Activated CD4-positive, alpha-beta T cell treated with anti-CD3 and anti-CD28 coated beads for 24 hours (primary cell): ENCODE measurements at places on chromosomes 5 and 9.
A peak's percentile ranks its signal among the peaks of the same experiment; 100 is the strongest.

DNA sequence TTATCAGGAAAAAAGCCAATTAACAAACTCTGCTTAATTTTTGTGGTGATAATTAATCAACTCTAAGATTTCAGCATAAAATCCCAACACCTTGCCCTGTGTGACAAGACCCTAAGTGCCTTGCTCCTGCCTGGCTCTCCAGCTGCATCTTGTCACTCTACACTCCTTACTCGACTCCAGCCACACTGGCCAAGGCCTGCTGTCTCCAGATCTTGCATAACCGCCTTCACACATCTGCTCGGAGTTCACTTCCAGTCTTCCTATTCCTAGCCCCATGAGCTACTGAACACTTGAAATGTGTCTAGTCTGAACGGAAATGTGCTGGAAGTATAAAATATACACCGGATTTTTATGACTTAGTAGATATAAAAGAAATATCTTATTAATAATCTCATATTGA, 259.6 kb downstream of the EPB41L4A start:
- DNase-seq = no peak

DNA sequence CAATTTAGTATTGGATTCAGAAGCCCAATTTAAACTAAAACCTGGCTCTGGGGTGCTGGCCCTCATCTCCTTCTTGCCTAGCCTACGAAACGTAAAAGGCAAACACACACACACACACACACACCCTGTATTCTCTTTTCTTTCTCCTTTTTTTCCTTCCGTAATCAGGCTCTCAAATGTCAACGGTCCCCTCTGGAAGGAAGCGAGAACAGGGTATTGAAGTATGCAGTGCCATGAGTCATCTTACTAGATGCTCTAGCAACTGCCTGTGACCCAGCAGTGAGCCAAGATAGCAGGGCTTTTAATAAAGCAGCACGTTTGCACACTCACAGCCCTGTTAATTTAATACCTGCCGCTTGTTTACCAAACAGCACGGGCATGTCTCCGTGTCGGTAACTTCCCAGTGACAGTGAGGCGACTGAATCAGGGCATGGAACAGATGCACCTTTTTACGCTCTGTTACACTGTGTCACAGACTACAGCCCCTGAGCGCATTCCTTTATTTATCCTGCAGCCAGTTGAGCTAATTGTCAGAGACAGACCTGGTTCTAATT, 243.8 kb downstream of the BNC2 start:
- no peak for DNase-seq

DNA sequence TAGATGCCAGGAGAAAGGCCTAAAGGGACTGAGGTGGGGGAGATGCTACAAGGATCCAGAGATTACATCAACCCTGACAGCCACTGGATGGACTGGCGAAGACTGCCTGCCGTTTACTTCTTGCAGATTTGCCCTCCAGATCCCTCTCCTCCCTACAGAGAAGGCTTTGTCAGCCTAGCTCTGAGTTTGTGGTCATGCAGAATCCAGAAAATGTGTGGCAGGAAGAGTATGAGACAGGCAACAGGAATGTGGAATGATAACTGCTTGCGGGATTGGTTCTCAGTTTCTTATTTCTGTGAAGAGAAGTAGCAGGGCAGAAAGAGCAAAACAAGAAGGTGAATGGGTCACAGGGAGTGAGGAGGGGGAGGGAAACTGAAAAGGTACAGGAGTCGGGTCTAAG, 129.6 kb downstream of the TLE1 start:
- DNase-seq = no peak

DNA sequence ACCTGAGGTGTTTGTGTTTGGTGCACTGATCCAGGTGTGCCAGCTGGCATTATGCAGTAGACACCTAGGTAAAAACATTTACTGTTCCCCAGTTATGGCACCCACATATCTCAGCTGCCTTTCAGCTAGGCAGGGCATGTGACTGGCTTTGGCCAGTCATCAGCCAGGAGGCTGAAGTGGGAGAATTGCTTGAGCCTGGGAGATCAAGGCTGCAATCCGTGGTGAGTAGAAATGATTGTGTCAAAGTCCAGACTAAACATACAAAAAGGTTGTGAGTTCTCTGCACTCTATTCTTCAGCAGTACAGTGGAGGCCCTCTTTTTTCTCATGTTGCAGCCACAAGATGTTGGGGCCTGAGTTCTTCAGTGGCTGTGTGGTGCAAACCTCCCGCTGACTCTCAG, 3.2 kb upstream of the FBLL1 start:
- no peak for DNase-seq

- no peak for DNase-seq
Measured at GRCh38 chr5:36128795-36129194, 22.9 kb downstream of the LMBRD2 start.

GRCh38 chr5:168679515-168679920, 100.3 kb upstream of the PANK3 start:
- DNase-seq = peak; percentile 32

DNA sequence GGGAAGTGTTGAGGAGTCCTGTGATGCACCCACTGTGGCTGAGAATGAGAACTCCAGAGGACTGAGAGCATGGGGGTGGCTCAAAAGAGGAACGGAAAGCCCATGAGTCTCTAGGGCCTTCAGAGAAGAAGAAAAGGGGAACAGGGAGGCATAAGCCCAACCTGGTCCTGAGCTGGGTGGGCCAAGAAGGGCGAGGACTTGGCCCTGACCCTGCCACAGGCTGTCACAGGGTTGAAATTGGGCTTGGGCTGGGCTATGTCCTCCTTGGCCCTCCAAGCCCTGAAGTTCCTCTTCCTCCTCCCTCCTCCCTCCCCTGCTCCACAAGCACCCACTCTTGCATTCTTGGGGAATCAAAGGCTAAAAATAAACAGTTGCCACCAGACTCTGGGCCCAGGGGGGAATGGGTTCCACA, 49.3 kb upstream of the PPARGC1B start:
- no peak for DNase-seq

DNA sequence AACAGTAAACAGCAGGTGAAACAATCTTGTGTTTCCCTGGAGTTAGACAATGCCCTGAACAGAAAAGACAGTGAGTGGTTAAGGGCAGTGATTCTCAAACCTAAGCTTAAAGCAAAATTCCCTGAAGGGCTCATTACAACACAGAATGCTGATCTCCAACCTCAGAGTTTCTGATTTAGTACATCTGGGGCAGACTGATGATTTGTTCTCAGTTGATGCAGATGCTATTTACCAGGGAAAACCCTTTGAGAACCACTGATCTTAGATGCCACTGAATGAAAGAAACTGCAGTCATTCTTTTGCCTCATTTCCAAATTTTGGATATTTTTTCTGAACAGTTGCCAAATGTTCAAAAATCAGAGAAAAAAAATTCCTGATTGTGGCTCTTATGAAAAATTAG, 18.7 kb upstream of the ADAM19 start:
- DNase-seq = no peak

GRCh38 chr5:158545949-158546530, 553.7 kb downstream of the EBF1 start:
- DNase-seq = no peak

DNA sequence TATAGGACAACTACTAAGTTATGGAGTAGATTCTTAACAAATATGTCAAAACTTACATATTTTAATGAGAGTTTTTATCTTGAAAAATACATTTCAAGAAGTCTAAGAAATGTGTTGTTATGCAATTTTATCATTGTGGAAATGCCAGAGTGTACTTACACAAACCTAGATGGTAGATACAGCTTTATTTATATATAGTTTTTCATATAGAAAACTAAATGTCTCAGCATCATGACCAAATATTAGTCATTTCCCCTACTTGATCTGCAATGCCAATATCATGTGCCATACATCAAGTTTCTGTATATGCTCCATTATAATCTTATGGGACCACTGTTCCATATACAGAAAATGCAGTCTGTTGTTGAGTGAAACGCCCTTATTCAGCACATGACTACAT, 28.7 kb downstream of the CAST start:
- DNase-seq = no peak

DNA sequence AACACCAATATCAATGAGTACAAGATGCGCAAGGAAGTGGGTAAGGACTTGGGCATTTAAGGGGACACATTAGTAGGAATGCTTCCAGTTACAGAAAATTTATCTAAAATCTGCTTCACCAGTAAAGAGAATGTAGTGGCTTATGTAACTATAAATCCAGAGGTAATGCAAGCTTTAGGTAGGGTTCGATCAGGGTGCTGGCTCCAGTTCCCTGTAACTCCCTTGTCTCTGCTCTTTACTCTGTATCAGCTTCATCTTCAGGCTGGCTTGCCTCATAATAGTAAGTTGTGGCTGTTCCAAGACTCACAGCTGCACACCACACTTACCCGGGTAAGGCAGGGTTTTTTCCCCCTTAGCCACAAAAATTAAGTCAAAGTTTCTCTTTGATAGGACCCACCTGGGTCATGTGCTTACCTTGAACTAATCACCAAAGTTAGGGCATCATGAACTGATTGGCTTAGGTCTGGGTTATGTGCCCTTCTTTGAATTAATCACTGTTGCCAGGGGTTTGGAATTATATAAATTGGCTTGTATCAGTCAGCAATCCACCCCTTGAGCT, 35.5 kb downstream of the ARHGEF37 start:
- DNase-seq = no peak

DNA sequence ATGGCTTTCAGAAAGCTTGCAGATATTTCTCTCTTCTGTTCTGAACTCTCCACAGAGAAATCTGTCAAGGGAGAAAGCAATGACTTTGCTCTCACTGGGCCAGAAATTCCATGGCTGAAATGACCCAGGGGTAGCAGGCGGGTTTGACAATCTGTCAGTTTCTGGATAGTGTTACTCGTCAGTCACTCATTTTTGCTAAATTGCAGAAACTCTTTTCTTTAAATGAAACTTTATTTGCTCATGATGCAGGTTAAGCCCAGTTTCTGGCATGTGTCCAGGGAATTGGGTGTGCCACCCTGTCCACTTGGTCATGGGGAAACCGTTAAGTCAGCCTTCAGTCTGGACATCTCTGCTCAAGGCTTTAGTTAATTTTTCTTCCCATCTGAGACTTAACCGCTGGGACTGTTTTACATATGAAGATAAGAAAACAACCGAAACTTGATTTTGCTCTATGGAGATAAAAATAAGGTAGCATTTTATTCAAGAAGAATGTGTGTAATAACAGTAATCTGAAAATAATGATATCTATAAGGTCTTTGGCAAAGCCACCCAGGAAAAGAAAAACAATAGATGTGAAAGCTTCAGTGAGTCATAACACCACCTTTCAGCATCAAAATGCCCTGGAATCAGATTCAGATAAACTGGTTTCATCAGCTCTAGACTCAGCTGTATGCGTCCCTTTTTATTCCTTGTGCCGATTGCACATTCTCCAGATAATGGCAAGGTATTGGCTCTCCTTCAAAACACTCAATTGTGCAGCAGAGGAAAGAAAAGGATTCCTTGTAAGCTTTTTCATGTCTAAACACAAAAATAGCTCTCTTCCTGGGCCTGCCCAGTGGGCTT, 308.3 kb downstream of the ZSWIM6 start:
- DNase-seq = no peak

- DNase-seq = no peak
Measured at GRCh38 chr9:109815366-109815947, 35.5 kb downstream of the PALM2AKAP2 start.

DNA sequence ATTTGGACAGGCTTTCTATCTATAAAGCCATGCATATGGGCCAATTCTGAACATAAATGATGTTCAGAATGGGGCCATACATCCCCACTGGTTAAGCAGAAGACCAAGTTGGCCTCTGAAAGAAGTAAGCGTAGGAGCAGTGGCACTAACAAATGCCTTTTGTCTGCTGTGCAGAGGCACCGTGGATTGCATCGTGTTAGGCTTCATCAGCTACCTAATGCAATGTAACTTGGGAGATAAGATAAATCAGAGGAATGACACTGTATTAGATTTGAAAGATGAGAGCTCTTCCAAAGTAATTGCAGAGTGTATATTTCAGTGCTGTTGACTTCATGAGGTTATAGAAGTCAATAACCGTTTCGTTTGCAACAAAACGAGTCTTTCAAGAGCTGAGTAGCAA, 148.1 kb downstream of the PARP8 start:
- DNase-seq = no peak

- DNase-seq = no peak
Measured at GRCh38 chr5:148746826-148747535, 79.4 kb upstream of the ADRB2 start.

DNA sequence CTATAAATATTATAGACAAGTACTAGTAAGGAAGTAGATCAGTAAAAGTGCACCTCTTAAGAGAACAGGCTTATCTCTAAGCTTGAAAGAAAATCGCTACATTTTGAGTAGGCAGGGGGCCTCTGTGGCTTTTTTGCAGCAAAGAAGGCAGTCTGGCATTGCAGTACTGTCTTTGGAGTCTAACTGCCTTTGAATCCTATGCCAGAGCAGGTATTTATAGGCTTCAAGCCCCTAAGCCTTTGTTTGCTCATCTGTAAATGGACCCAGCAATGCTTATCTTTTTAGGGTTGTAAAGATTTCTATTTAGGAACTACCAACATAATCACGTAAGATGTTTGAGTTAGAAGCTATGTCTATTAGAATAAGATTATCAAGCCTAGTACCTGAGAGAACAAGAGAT, 23.7 kb upstream of the HK3 start:
- DNase-seq = no peak

DNA sequence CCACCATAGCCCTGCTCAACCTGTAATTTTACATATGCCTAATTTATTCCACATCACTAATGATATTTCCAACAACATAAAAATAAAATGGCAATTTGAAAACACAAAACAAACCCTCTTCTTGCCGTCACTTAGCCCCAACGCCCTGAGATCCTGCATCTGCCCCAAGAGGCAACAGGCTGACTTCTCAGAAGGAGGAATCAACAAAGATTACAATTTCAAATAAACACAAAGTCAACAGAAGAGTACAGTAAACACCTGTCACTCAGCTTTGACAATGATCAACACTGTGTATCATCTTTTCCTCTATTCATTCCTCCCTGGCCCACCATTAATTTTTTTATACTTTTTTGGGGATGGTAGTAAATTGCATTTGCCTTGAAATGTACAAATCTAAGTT, 19.8 kb downstream of the EPB41L4B start:
- no peak for DNase-seq

DNA sequence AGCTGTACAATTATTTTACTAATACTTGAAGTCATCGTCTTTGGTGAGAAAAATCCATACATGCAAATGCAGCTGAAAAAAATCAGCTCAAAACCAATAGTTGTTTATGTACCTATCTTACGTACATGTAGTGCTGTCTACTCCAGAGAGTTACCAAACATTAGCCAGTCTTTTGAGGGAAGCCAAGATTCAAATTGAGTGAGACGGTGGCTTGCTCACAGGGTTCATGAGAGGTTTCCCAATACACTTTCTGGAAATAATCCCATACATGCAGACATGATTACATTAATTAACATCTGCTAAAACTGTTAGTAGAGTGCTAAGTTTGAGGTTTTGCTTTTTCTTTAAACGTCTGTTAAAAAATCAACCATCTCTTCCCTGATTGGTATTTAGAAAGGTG, 2.3 kb downstream of the C9orf72 start:
- DNase-seq = no peak
